ENCODE measurements at places on chromosomes 11 and 22.

GRCh38 chr11:74620531-74620930 is 28.1 kb downstream of the POLD3 start:
- DNase-seq, result no peak

GRCh38 chr22:42074132-42074811 is at the start of gene PHETA2:
PHETA2 (plus strand) TSS chr22:42074248; CDS start chr22:42077294, 3,046 bp downstream.
- DNase-seq, result peak; percentile 31

DNA sequence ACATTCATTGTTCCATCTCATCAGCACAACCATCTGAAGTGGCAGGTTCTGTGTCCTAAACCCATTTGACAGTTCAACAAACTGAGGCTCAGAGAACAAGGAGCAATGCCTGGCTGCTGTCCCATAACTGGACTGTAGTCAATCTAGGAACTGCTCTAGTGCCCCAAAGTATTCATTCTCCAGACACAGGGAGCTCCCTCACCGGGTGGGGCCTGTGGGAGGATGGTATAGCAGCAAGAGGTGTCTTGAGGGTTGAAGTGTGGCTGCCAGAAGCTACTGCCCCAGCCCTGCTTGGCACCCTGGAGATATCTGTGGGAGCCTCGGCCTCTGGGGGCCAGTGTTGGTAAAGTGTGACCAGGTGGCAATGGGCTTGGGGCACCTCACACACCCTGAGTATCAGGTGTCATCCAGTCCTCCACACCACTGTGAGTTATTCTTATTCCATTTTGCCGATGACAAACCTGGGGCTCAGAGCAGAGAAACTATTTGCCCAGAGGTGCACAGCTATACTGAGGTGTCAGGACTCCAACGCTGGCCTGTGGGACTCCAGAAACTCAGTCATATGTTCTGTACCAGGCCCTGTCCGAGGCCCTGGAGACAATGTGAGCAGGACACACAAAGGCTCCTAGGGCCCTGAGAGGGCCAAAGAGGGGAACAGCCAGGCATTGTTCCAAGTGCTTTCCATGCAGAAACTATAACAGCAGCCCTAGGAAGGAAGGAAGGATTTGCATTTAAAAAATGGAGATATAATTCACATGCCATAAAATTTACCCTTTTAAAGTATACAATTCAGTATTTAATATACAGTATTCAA is 46.0 kb upstream of the KLHL35 start:
- no peak for DNase-seq

GRCh38 chr11:45896422-45896984 is 10.6 kb downstream of the FREY1 start:
- DNase-seq, result no peak

DNA sequence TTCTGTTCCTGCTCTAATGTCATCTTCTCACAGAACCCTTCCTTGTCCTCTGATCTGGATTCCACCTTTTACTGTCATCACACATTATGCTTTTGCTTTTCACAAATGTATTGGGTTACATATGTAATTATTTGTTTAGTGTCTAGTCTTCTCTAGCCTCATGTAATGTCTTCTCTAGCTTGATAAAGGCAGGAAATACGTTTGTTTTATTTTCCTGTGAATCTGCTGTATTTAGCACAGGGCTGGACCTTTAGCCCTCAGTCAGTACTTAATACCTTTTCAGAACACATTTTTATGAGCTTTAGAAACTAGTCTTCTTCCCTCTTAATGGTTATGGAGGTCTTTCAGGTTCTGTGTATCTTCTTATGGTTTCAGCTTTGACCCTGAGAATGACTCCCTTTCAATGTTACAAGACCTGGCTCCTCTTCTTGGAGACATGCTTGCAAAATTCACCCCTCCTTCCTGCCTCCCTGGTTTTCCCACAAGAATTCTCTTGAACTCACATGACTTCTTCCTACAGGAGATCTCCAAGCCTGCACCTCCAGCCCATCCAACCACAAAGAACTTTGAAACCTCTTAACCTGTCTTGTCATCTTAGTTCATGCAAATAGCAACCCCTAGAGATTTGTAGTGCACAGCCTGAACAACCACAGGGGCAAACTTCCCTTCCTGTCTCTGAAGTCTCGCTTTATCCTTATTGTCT is 132.7 kb upstream of the DDI1 start:
- no peak for DNase-seq

GRCh38 chr11:8365216-8365941 is 101.7 kb upstream of the LMO1 start:
- DNase-seq, result no peak

- no peak for DNase-seq
These were observed 10.0 kb downstream of the TSPAN18 start for GRCh38 chr11:44736791-44737190.
